HS-27A (cell line): ENCODE measurements at places on chromosomes 5 and 9.

- DNase-seq: no peak
Observed at GRCh38 chr5:142356349-142356715, 31.5 kb upstream of the SPRY4 start.

GRCh38 chr9:131310833-131311554 lies 21.5 kb downstream of the PLPP7 start:
- no peak for DNase-seq

- no peak for DNase-seq
Observed at GRCh38 chr5:68287976-68288706, 72.6 kb downstream of the PIK3R1 start.

- no peak for DNase-seq
Observed at GRCh38 chr5:120848883-120849282, 384.8 kb downstream of the PRR16 start.

GRCh38 chr5:170097934-170098333 lies 7.8 kb upstream of the FOXI1 start:
- no peak for DNase-seq

GRCh38 chr5:177500685-177501522 lies 3.5 kb upstream of the PDLIM7 start:
- DNase-seq: no peak

DNA sequence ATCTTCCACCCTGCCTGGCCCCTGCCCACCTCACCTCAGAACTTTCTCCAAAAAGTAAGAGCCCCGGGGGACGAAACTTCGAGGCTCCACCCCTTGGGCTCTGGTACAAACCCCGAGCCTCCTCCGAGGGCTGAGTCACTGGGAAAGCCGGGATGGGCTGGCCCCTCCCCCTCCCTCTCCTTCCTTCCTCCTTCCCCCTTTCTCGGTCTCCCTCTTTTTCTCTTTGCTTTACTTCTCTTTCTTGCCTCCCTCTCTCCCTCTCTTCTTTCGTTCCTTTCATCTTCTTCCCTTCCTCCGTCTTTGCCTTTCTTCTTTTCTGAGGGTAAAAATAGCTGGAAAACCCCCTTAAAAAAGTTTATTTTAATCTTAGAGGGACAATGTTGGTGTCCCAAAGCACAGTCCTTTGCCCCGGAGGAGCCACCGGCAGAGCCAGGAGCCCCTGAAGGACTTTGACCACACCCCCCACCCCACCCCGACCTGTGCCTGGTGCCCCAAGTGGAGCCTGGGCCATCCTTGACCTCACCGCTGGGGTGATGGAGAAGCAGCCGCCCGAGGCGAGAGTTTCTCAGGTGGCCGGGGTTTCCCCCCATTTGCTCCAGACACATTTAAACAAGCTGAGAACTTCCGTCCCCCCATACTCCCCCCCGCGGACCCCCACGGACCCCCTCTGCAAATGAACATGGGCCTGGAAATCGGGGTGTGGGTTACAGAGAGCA lies 5.7 kb upstream of the NOTCH1 start:
- no peak for DNase-seq

DNA sequence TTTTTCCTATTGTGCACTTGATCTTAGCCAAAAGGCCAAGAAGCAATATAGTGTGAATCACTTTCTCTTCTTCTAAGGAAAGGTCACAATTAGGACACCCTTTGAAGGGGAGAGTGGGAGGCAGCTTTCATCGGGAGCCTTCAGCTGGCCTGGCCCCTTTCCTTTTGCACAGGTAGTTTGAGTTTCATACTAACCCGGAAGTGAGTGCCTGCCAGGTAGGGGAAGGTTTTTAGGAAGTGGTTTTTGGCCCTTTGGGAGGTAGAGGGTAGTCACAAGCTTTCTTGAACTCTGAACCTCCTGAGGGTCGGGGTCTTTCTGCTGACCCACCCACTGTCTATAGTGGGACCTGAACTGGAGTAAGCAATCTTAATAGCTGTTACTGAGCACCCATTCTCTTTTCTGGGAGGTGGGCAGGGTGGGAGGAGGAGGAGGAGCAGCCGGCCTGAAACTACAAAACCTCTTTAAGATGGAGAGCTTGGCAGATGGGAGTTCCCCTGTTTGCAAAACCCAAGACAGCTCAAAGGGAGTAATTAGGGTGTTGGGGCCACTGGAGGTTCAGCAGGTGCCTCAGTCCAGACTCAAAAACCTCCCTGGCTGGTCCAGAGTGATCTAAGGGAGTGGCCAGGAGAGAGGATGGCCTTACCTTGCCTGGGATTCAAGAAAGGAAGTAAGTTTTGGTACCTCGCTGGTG lies 6.0 kb downstream of the LARP1 start:
- DNase-seq: no peak
